ENCODE measurements at places on chromosomes 3 and 15.

- no peak for DNase-seq
Measured at GRCh38 chr15:64923546-64923945, 11.8 kb downstream of the ANKDD1A start.

DNA sequence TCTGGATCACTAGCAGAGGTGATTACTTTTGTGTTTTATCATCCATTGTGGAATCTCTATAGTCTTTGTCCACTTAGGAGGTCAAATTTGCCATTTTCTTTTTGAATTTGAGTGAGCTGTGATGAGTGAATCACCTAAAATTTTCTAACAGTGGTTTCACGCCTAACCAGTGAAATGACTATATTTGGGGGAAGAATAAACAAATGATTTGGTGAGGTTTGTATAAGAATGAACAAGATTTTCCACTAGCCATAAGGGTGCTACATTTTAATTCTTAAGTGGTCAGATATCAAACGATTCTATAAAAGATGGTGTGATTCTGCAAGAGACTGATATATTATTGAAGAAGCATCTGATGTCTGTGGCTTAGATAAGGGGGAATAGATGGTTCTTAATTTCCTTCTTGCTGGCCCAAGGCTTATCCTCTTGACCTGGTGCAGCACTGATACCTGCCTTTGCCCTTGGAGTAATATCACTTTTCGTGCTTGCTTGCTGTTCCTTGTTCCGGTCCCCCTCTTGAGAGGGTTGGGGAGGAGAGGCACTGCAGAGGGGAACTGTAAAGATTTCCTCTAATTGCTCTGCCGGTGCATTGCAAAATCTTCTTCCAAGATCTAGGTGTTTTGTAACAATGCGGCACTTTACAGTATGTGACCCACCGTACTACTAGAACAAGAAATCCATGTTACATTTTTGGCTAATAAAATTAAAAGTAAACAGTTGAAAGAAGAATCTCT, 14.5 kb downstream of the C3orf20 start:
- no peak for DNase-seq

- DNase-seq = no peak
Measured at GRCh38 chr3:99472385-99472784, 166.0 kb upstream of the COL8A1 start.

DNA sequence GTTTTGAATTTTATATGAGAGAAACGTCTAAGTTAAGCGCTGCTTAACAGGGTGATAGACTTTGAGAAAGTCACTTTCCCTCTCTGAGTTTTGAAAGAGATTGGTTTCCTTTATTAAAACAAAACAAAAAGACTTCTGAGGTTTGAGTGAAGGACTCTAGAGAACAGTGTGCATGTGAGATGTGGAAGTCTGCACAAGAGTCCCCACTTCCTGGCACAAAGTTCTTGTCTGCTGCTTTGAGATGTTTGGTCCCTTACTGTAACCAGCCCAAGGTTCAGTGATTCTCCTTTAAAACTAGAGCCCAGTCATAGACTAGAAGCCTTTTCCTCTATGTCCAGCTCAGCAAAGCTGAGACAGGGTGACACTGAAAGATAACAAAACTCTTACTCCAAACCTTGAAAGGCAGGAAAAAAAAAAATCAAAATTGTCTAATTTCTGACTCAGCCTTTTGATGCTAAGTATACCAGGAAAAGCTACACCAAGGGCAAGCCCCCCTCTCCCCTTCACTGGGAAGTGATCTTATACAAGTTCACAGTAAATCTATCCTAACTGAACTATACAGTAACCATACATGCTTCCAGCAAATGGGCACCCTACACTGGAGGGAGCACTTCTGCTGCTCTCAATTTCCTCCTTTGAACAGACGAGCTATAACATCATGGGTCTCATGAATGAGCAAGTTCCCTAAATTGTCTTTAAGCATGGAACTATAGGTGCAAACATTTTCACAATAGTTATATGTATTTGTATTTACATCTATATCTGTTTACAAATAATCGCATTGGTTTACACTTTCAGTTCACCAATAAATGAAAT, 2.3 kb downstream of the POPDC2 start:
- no peak for DNase-seq

- no peak for DNase-seq
Measured at GRCh38 chr3:151873398-151873797, at the start of gene SUCNR1. Gene SUCNR1, plus strand, starts transcription at chr3:151873643. Its CDS starts 6,250 bp downstream, at chr3:151879893.

- no peak for DNase-seq
Measured at GRCh38 chr3:47313341-47314055, 30.8 kb downstream of the KLHL18 start.

DNA sequence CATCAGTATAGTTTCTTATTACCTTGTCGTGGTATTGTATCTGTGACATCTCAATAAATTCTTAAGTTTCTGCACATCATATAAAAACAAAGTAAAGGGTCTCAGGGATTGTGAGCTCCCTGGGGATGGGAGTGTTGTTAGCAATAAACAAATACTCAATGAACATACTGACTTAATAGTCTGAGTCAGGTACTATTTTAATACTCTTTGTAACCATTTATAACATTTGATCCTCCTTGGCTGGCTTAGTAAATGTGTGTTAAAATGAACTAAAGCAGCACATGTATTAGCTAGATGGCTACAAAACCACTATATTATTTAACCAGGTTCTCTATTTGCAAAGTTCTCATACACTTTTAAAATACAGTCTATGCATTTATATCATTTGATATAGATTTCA, 1.8 kb downstream of the ICE2 start:
- no peak for DNase-seq

DNA sequence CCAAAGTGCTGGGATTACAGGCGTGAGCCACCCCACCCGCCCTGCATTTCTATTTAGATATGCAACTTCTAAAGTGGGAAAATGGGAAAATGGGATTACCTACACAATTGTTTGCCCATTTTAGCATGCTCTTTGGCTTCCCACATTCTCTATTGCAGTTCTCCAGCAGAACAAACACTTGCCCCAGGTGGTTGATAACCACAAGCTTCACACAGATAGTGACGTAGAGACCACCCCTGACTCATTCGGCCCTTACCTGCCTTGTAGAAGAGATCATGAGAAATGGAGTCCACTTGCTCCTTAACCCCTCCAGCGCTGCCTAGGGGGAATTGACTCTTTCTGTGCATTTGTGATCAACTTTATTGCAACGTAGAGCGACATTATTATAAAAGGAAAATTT, 83.2 kb upstream of the RAP2B start:
- DNase-seq = no peak

DNA sequence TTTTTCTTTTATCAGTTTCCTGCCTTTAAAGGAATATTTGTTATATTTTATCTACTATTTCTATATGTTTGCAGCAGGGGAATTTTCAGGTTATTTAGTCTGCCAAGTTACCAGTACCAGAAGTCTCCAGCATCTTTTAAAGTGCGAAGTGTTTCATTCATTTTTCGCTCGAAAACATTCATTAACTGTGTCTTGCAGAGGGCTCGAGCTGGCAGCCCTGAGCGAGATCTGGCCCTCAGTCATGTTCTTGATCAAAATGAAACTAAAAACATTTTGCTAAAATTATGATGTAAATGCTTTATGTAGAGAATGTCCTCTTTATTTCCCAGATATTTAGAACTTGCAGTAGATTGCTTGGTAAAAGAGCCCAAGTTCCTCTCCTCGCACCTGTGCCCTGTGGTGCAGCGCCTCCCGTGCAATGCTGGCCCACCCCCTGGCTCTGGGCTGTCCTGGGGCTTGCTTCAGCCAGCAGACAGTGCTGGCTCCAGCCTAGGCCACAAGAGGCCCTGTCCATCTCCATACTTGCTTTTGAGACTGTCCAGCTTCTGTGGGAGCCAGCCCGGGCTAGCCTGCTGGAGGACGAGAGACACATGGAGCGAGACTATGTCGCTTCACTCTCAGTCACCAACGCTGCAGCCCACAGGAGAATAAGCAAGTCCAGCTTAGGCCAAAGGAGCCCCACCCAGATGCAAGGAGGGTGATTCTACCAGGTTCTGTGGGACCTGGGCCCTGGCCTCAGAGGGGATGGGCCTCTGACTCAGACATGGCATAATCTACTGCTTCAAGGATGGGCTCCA, 71.9 kb upstream of the PRR23E start:
- no peak for DNase-seq

GRCh38 chr3:140708815-140709214, 31.0 kb downstream of the TRIM42 start:
- DNase-seq = no peak

- no peak for DNase-seq
Measured at GRCh38 chr15:73993211-73993994, 1.1 kb upstream of the PML start.

GRCh38 chr3:124347418-124347817, 355.5 kb upstream of the ROPN1 start:
- DNase-seq = no peak

DNA sequence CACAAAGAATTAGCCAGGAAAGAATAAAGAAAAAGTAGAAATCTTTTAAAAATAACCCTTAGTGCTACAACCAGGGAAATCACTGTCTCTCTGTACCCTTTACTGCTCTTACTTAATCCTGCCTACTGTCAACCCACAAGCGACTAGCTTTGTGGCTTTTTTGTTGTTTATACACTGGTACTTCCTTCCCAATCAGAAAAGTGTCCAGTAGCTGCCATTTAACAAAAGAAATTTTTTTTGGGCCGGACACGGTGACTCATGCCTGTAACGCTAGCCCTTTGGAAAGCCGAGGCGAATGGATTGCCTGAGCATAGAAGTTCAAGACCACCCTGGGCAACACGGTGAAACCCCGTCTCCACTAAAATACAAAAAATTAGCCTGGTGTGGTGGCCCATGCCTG, 13.8 kb upstream of the FAM219B start:
- no peak for DNase-seq
